Mesendoderm (in vitro differentiated cells): ENCODE measurements at places on chromosomes 11 and 22.

- DNase-seq, result no peak
Observed at GRCh38 chr11:40188848-40189247, 1270.6 kb downstream of the LRRC4C start.

DNA sequence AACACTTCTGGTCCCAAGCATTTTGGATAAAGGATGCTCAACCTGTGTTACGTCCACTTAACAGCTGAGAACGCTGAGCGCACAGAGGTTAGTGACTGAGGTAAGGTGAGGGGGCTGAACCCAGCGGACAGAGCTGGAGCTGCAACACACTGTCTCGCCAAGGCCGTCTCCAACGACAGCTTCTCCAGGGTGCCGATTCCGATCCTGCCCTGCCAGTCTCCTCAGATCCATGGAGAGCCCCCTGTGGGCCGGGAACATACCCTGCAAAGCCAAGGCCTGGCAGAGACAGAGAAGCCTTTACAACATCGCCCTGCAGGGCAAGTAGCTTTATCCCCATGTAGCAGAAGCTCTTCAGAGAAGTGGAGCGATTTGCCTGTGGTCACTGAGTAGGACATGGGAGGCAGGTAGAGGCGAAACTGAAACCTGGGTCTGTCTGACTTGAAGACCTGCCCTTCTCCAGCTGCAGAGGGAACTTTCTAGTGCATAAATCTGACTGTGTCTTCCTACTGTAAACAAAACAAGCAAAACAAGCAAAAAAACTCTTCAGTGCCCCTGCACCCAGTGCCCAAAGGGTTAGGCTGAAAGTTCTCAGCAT, 72.8 kb downstream of the SCUBE1 start:
- peak; percentile 90 for DNase-seq

- peak; percentile 51 for DNase-seq
Observed at GRCh38 chr22:46122511-46122971, 27.8 kb upstream of the PPARA start.

DNA sequence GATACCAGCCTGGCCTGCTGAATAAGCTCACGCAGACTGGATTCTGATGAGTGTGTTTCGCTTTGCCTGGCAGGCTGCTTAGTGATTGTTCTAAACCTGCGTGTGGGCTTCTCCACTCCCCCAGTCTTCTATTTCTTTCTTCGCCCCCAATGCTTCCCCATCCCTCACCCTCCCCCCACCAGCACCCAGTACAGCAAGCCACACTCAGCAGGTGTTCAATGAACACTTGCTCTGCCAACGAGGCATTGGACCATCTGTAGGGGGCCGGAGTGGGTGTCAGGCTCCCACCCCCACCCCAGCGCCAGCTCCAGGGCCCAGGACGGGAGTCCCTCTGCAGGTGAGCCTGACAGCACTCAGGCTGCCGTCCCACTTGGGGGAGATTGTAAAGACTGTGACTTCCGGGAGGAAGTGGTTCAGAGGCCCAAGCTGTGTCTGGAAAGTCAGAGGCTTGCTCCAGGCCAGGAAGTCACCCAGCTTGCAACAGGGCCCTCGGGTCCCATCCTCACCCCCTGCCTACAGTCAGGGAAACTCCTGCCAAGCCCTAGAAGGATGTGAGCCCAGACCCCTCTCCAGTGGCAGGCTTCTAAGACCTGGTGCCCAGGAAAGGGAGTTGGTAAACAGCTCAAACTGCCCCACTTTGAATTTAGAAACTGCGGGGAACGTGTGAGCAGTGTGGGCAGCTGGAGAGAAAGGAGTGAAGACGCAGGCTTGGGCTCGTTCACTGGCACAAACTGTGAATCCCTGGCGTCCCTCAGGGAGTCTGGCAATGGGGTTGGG, 66.3 kb upstream of the PRDM11 start:
- no peak for DNase-seq

GRCh38 chr11:116379185-116379828, 393.5 kb downstream of the BUD13 start:
- peak; percentile 46 for DNase-seq

- no peak for DNase-seq
Observed at GRCh38 chr11:47108214-47108613, 68.5 kb downstream of the ARFGAP2 start.

DNA sequence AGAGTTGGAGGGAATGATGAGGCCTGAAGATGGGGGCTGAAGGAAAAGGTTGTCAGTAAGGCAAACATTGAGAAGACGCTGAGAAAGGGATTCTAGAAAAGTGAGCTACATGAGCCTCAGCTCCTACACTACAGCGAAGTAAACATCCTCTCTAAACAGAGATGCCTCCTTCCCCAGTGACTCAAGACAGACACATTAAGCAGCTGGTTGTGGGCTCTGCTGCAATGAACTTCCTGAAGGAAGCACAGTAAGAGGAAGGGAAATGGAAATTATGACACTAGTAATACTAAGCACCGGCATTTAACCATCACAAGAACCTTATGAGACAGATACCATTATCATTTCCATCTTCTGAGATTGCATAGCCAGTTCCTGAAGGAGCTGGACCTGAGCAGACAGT, 190.5 kb downstream of the C11orf87 start:
- no peak for DNase-seq

DNA sequence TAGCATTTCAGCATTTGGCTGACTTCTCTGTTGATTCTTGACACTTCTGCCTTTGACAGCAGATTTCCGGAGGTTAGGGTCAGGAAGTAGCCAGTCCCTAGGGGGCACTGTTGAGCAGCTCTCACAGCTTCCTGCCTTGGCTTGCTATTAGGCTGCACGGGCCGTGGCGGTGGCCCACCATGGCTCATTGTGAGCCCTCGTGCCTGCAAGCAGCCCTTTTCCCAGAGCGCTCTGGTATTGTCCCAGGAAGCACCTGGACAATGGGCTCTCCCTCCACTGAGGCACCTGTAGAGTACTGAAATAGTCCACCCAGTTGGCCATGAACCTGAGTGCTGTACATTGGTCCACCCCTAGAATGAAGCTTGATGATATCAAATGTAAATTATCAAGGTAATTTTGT, 100.2 kb upstream of the GAL start:
- DNase-seq, result peak; percentile 86
